ENCODE measurements at places on chromosomes 13 and 19. TPM values are rescaled to one million over a fixed set of nuclear protein-coding genes. Genes with fewer than 3 reads are reported as not detected.

FFAR1 gene
- polyA plus RNA-seq = not detected

ZNF534 gene
- not detected for polyA plus RNA-seq

DNA sequence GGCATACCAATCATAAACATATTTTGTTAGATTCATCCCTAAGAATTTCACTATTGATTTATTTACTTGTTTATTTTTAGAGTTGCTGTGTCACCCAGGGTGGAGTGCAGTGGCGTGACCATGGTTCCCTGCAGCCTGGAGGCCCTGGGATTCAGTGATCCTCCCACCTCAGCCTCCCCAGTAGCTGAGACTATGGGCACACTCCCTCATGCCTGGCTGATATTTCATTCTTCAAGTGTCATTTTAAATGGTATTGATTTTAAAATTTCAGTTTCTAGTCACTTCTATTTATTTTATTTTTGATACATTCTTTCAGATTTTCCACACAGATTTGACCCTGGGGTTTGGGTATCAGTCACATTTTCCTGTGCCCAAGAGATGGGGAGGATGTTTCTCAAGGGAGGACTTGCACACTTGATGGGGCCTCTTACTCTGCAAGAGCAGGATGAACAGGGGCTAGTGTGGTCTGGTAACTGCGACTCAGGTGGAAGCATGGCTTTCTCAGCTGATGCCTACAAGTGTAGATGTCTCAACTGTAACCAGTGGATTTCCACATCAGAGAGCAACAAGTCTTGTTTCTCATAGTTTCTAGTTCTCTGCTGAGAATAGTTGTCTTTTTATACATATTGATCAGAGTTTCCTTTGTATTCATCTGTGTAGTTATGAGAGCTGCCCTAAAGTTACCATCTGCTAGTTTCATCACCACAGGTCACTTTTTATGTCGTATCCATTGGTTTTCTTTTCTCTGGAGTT is 40.2 kb downstream of the CCNE1 start:
- no peak for DNase-seq

CRB3 gene
- 4.5 TPM for polyA plus RNA-seq

DNA sequence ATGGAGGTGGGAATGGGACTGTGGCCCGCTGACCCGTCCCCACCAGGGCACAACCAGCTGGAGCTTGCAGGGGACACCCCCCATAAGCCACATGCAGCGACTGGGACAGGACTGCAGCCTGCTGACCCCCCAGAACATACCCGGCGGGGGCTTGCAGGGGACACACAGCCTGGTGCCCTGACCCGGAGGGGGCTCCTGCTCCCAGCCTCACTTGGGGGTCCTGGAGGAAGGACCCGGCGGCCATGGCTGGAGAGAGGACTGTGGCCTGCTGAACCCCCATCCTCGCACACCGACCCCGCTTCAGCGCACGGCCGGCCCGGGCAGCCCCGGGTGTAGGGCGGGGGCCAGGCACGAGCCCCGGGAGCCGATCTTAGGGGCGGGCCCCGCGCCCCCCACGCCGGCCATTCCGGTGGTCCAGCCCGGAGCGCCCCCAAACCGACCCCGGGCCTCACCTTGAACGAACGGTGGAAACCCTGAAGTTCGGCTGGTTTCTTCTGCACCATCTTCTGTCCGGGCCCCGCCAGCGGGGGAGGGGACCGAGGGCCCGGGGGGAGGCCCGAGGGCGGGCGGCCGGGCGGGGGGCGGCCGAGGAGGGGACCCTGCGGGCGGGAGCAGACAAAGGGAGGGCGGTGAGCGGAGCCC is 574 bp downstream of the MKNK2 start:
- no peak for DNase-seq

GRCh38 chr13:93620181-93620765 is 393.7 kb downstream of the GPC6 start:
- DNase-seq = no peak

Measured in A549 (cell line).